ENCODE measurements at places on chromosomes 3 and 15.
A peak's percentile ranks its signal among the peaks of the same experiment; 100 is the strongest.

- peak; percentile 19 for DNase-seq
These were observed at the start of gene MKRN3 for GRCh38 chr15:23565395-23566070. Gene MKRN3, plus strand, starts transcription at chr15:23565674. Its CDS starts 109 bp downstream, at chr15:23565783.

GRCh38 chr15:63997715-63998442 lies 48.4 kb downstream of the DAPK2 start:
- no peak for DNase-seq

DNA sequence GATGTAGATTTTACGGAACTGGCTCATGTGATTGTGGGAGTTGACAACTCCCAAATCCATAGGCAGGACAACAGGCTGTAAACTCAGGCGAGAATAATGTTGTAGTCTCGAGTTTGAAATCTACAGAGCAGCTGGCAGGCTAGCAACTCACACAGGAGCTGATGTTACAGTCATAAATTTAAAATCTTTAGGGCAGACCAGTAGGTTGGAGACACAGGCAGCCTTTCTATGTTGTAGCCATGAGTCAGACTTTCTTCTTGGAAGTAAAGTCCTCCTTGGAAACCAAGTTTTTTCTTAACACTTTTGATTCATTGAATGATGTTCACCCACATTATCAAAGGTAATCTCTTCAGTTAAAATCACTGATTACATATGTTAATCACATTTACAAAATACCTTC lies 89.1 kb upstream of the ALCAM start:
- DNase-seq, result no peak

DNA sequence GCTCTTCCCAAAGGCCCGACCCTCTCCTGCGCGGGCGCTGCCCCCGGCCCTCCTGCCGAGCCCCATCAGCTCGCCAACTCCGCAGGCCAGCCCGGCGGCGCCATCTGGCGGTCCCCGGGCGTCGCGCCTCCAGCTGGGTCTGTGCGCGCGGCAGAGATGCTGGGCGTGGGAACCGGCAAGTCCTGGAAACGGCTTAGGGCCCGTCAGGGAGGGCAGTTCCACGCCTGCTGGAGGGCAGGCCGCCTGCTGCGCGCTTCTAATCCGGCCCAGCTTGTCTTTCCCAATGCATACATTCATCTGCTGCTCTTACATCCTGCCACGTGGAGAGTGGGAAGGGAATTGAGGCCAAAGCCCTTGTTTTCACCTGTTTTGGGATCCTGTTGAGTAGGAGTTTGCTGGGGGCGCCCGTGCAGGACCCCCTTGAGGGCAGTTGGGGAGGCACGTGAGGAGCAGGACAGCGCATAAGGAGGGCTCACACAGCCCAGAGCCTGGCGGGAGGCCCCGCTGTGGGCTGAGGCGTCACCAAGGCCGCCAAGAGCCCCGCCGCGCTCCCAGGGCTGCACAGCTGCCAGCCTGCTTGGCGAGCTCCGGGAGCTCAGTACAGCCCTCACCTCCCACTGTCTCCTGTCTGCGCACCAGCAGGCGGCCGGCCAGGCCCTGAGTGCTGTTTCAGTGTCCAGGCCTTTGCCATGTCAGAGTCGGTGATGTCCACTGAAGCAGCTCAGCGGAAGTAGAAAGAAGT lies 165.6 kb downstream of the NSMCE3 start:
- peak; percentile 73 for DNase-seq

DNA sequence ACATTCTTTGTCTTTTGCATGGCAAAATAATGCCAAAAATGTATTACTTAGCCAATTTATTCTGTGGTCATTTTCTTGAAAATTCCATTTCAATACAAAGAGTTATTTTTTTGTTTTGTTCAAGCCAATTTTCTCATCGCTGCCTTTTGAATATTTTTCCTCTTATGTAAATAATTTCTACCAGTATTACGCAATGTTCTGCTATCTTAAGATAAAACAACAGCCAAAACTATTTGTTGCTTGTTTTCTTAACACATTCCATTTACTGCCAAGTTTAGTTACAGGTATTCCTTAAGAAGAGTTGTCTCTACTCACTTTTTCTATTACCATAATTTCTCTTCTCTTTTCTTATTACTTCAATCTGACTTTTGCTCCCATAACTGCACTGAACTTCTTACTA lies 163.1 kb downstream of the ROBO1 start:
- DNase-seq, result no peak

DNA sequence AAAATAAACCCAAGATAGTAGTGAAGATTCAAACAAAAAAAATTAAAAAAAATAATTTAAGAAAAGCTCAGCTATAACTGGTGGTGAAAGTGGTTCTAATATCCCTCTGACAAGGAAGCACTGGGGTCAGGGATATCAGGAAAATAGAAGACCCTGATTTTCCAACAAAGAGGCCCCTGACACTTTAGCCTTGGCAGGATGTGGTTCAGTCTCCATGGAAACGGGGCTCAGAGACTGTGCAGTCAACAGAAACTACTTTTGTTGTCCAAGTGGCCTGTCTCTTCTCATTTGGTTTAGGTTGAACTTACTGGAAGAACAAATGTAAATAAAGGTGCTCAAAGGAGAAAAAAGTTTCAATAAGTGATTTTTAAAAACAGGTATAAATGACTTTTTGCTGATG lies 27.2 kb downstream of the INTS14 start:
- no peak for DNase-seq

DNA sequence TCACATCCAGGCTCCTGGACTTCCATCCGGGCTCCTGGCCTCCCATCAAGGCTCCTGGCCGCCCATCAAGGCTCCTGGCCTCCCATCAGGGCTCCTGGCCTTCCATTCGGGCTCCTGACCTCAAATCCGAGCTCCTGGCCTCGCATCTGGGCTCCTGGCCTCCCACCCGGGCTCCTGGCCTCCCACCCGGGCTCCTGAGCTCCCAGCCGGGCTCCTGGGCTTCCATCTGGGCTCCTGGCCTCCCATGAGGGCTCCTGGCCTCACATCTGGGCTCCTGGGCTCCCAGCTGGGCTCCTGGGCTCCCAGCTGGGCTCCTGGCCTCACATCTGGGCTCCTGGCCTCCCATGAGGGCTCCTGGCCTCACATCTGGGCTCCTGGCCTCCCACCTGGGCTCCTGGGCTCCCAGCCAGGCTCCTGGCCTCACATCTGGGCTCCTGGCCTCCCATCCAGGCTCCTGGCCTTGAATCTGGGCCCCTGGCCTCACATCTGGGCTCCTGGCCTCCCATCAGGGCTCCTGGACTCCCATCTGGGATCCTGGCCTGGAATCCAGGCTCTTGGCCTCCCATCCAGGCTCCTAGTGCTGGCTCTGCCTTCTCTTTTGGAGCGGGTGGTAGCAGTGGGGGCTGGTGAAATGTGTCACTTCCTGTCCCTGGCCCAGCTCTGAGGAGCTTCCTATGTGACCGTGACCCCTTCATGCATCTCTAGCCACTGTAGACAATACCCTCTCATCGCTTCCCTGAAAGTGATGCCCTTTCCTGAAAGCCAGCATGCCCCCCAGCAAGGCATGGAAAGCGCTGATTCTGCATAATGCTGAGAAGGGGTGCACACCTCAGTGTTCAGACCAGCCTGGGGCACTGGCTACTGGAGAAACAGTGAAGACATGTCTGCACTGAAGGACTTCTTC lies 62.7 kb upstream of the BLM start:
- no peak for DNase-seq

- peak; percentile 4 for DNase-seq
These were observed 582 bp downstream of the CGNL1 start for GRCh38 chr15:57376696-57377477.
